ENCODE measurements at places on chromosomes 1 and 21. TPM values are rescaled to one million over a fixed set of nuclear protein-coding genes. Genes with fewer than 3 reads are reported as not detected.

The BTG2 gene
- 508 TPM for total RNA-seq

The GJA5 gene
- not detected for total RNA-seq

DNA sequence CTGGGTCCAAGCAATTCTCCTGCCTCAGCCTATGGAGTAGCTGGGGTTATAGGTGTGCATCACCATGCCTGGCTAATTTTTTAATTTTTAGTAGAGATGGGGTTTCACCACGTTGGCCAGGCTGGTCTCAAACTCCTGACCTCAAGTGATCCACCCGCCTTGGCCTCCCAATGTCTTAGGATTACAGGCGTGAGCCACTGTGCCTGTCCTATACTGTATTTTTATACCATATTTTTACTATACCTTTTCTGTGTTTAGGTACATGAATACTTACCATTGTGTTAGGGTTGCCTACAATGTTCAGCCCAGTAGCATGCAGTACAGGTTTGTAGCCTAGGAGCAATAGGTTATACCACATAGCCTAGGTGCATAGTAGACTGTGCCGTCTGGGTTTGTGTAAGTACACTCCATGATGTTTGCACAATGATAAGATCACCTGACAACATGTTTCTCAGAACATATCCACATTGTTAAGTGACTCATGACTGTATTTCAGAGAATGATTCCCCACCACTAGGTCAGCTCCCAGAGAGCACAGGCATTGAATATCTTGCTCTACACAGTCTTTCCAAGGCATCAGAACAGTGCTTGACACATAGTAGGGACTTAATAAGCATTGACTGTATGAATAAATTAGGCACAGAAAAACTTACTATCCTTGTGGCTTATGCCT lies 6.0 kb upstream of the CITED4 start:
- no peak for DNase-seq

- peak; percentile 60 for DNase-seq
Observed at GRCh38 chr1:167650269-167651160, 20.5 kb downstream of the RCSD1 start.

- no peak for DNase-seq
Observed at GRCh38 chr21:31191553-31191952, 152.5 kb downstream of the TIAM1 start.

GRCh38 chr1:23964235-23964668 lies 4.6 kb downstream of the PNRC2 start:
- no peak for DNase-seq

DNA sequence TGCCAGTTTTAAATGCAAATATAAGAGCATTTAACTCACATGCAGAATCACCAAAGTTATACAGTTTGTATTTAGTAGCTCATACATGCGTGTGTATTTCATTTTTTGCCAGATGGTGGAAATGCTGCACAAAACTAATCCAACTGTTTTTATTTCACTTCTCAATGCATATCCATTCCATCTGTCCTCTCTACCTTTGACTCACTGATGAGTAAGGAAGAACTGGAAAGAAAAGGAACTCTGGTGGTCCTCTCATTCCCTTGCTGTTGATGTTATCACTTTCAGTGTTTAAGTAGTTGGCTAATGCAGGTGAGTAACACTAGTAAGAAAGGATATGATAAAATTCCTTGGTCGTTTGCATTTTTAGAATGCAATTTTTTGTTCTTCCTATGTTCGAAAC lies 5.7 kb upstream of the SLC1A7 start:
- no peak for DNase-seq

The PEAR1 gene
- total RNA-seq: not detected

- DNase-seq: no peak
Observed at GRCh38 chr1:178885869-178886268, 15.0 kb upstream of the ANGPTL1 start.

The S100A2 gene
- not detected for total RNA-seq

DNA sequence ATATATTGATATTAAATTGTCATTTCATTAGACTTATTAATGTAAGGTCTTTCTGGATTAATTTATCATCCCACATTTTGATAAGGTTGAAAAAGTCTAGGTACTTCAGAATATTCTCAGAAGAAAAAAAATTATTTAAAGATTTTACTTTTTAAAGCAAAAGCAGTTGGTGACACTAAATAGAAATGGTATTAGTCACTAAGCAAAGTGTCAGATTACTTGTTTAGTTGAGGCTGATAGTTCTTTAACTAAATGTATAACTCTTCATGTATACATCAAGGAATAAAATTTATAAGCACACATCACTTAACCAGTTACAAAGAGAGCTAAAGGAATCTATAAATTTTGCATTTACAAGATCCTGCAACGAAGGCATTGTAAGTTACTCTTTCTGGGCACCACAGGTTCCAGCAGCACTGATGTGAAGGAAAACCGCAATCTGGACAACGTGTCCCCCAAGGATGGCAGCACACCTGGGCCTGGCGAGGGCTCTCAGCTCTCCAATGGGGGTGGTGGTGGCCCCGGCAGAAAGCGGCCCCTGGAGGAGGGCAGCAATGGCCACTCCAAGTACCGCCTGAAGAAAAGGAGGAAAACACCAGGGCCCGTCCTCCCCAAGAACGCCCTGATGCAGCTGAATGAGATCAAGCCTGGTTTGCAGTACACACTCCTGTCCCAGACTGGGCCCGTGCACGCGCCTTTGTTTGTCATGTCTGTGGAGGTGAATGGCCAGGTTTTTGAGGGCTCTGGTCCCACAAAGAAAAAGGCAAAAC lies 101.1 kb downstream of the ADARB1 start:
- DNase-seq: no peak

DNA sequence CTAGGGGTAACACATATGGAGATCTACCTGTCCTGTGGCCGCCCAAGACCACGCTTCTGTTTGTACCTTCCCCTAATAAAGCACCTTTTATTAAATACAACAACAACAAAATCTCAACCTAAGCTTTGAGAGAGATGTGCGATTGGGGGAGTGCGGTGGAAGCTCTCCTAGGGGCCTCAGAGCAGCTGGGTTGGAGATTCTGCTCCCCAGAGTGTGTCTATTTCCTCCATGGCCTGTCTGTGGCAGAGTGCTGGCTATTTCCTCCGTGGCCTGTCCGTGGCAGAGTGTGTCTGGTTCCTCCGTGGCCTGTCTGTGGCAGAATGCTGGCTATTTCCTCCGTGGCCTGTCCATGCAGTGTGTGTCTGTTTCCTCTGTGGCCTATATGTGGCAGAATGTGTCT lies 139.3 kb upstream of the IPO9 start:
- no peak for DNase-seq

- DNase-seq: no peak
Observed at GRCh38 chr21:21096956-21097355, 98.7 kb downstream of the NCAM2 start.

DNA sequence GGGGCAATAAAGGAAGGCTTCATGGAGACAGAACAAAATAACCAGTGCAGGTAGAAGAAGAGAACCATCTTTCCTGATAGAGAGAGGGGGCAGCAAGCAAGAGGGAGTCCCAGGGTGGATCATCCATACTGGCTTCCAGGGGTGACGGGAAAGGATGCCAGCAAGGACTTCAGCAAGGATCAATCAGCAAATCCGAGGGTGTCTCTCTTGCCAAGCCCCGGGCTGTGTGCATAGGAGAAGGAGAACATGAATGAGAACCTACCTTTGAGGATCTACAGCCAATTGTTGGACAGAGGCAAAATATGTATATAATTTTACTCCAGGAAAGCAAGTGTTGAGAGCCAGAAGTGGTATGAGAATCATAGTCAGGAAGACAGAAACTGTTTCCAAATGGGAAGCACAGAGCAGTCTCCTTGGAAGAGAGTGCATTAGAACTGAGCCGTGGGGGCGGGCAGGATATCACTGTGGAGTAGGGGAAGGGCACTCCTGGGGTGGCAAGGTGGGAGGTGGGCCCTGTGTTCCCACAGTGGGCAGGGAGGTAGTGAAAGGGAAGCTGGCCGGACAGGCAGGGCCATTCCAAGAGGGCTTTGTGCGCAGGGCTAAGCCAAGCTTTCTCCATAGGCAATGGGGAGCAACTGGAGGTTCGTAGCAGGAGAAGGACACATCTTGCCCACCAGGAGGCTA lies 1.1 kb upstream of the S100A9 start:
- no peak for DNase-seq

The CELSR2 gene
- total RNA-seq: 2.9 TPM

- DNase-seq: peak; percentile 36
Observed at GRCh38 chr1:8604041-8604945, 213.1 kb downstream of the RERE start.

- no peak for DNase-seq
Observed at GRCh38 chr21:35390013-35390776, 341.1 kb upstream of the RUNX1 start.

GRCh38 chr1:20410503-20410902 lies 75.5 kb downstream of the CAMK2N1 start:
- DNase-seq: no peak

The OLIG2 gene
- not detected for total RNA-seq

GRCh38 chr1:207691841-207692240 lies 46.9 kb downstream of the CR1L start:
- DNase-seq: no peak

The VANGL2 gene
- 14.5 TPM for total RNA-seq

DNA sequence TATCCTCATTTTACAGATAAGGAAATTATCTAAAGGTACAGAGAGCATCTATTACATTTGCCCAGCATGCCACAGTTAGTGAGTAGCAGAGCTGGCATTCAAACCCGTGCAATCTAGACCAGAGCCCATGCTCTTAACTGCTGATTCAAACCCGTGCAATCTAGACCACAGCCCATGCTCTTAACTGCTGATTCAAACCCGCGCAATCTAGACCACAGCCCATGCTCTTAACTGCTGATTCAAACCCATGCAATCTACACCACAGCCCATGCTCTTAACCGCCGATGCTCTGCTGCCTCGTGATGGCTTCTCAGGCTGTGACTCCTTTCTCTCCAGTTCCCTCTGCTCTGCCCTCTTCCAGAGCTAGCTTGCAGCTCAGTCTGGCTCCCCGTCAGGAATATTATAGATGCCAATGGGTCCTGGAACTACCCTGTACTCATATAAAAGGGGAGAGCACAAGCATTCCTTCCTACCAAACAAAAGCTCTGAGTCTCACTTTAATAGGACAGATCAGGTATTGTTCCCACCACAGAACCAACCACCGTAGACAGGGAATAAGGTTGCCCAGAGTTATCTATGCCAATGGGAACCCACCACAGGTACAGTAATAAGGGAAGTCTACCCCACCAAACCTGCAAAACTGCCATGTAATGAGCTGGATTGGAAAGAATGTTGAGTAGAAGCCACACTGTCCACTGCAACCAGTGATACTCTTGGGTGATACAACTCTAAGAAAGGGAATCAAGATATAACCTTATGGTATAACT lies 78.4 kb downstream of the SMYD3 start:
- no peak for DNase-seq

The IL10 gene
- total RNA-seq: 0.63 TPM

GRCh38 chr21:42815217-42815616 lies 64.1 kb downstream of the WDR4 start:
- no peak for DNase-seq

The AMY1A gene
- total RNA-seq: not detected

DNA sequence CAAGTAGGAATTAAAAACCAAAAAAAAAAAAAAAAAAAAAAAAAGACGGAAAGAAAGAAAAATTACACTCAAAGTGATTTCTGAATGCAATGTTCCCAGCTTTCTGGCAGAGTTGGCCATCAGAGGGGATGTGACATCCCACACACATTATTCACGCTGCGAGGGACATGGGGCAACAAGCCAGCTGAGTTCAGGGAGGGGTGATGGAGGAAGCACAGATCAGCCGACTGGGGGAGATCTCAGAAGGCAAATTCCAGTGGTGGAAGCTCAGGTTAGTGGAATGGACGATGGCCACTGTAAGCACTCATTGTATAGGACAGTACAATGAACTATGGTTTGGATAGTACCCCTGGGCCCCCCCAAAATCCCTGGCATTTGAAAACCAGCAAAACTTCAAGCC lies 311.9 kb downstream of the PCP4 start:
- DNase-seq: no peak

DNA sequence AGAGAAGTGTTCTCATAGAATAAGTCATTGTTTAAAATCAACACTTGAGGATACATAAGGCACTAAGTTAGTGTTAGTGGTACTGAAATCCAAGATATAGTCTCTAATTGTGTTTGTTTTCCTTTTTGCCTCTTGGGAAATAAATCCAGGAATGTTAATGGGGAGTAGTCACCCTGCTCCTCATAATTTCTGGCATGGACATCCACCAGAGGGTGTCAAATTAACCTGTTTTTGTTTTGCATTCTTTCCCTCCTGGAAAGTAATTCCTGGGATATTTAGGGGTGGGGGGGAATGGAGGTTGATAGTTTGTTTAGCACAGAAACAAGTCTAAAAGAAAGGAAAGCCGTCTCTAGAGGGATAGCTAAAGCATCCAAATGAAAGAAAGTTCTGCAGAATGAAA lies 87.8 kb upstream of the MAP1LC3C start:
- DNase-seq: no peak

DNA sequence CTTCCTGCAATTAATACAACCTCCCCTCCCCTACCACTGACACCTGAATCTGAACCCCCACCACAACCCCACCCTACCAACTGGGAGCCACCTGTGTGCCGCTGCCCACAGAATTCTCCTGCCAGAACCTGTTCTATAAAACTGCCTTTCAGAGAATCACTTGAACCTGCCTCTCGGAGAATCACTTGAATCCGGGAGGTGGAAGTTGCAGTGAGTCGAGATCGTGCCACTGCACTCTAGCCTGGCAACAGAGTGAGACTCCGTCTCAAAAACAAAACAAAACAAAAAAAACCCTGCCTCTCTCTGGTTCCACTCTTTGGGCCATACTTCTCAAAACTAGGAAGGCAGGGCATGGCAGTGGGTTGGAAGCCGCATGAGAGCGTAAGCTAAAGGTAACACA lies 5.7 kb downstream of the URB1 start:
- DNase-seq: no peak

- DNase-seq: no peak
Observed at GRCh38 chr1:212238552-212238951, 46.7 kb upstream of the PPP2R5A start.

DNA sequence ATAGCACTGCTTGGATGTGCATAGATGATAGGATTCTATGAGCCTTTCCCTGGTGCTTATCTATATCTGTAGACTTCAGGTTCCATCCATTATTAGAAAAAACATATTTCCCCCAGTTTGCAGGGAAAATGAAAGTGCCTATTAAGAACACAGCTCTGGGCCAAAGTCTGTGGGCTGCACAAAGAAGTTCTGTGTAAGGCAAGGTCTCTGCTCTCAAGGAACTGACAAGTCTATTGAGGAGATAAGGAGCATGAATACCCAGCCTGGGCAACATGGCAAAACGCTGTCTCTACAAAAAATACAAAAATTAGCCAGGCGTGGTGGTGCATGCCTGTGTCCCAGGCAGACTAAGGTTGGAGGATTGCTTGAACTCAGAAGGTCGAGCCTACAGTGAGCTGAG lies 22.3 kb upstream of the SDE2 start:
- DNase-seq: no peak

GRCh38 chr21:29078869-29079767 lies 5.7 kb upstream of the CCT8 start:
- DNase-seq: peak; percentile 67

GRCh38 chr1:116261227-116261626 lies 111.8 kb upstream of the ATP1A1 start:
- DNase-seq: no peak

- no peak for DNase-seq
Observed at GRCh38 chr1:84969489-84970250, 27.2 kb downstream of the MCOLN2 start.

GRCh38 chr1:50109647-50110075 lies 941 bp downstream of the ELAVL4 start:
- peak; percentile 4 for DNase-seq

Measured in B cell (primary cell).